Posterior cingulate gyrus (tissue), 11 donors: ENCODE measurements at places on chromosomes 12 and 14.

- DNase-seq, result no peak
These were observed 1024.1 kb downstream of the TMTC2 start for GRCh38 chr12:83710851-83711250.

DNA sequence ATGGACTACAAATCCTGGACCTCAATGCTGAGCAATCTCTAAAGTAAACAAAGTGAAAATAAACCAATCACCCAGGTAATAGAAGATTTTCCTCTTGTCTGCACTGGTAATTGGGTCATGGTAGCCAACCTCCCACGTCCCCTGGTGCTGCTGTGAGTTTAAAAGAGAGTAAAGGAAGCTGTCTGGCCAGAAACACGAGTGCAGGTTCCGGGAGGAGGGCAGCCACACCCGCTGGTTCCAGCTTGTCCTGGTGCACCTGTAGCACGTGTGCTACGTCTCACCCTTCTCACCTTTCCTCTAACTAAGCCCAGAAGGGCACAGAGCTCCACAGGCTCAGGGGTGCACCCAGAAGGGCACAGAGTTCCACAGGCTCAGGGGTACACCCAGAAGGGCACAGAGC lies 5.4 kb downstream of the CRACR2A start:
- no peak for DNase-seq

DNA sequence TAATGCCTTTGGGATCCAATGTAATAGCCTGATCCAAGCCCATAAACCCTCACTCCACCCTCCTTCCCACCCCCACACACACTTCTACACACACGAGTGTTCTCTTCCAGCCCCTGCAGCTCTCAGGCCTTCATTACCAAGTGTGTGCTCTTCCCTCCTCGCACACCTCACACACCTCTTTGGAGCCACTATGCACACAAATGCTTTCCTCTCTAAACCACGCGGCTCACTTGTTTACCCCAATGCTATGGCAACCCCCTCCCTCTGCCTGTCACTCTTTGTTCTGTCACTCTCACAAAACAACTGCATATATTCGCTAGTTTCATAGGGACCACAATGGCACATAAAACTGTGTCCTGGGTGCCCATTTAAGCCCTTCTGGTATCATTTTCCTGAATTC lies 35.1 kb downstream of the PPP2R5E start:
- DNase-seq, result no peak

GRCh38 chr12:25121916-25122315 lies 73.0 kb downstream of the DNAI7 start:
- DNase-seq, result no peak

DNA sequence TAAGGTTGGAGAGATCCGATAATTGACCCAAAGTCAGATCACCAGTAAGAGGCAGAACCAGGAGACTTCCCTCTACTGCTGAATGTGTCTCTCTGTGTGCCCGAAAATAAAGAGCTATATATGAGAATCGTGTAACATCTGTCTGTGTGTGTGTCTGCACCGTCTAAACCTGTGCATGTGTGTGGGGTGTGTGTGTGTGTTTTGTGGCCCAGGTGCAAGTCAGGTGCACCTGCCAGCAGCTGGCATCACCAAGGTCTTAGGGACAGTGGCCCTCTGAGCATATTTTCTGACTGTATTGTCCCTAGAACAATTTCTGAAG lies 24.7 kb upstream of the KRT78 start:
- no peak for DNase-seq

- no peak for DNase-seq
These were observed 370 bp downstream of the HRK start for GRCh38 chr12:116880817-116881324.

GRCh38 chr14:45970621-45971020 lies 681.0 kb downstream of the RPL10L start:
- DNase-seq, result no peak
